ENCODE measurements at places on chromosomes 13 and 19.

GRCh38 chr13:102589301-102589822 lies 7.4 kb upstream of the TPP2 start:
- DNase-seq = no peak

- peak; percentile 78 for DNase-seq
Observed at GRCh38 chr13:114119196-114119595, 13.2 kb downstream of the RASA3 start.

GRCh38 chr19:18878858-18879578 lies 16.9 kb downstream of the CERS1 start:
- no peak for DNase-seq

DNA sequence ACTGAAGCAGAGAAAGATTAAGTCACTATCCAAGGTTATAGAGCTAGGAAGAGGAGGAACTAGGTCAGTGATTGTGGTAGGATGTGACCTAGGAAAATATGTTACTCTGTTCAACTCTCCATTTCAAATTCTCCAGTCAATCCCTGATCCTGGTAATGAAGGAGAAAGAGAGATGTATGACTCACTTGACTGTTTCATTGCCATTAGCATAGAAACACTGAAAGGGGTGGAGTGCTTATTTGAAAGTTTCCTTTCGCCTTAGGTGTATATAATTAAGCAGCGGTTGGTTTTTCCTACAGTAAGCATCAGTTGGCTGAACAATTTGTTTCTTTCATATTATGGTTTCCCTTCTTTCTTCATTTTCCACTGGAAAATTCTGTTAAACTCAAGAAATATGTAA lies 198.1 kb upstream of the CSNK1A1L start:
- no peak for DNase-seq

DNA sequence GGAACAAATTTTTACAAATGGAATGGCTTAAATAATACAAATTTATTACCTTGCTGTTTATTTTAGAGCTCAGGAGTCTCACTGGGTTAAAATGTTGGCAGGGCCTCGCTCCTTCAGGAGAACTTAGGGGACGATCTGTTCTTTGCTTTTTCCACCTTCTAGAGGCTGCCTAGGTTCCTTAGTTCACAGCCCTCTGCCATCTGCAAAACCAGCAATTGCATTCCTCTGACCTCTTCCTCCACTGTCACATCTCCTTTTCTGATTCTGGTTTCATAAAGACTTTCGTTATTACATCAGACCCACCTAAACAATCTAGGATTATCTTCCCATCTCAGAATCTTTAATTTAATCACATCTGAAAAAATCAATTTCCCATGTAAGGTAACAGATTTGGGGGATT lies 249.6 kb upstream of the SPRY2 start:
- no peak for DNase-seq

DNA sequence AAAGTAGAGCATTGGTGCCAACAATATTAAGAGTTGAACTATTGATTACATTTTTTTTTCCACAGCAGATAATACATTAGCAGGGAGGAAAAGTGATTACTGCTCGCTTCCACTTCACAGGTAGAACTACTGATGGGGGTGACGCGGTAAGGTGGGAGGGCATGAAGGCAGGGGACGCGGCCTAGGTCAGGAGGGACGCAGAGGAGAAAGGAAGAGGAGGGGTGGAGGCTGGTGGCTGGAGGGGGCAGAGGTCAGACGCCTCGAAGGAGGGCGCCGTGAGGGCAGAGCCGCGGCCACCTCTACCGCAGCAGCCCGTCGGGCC lies 287 bp upstream of the B3GLCT start:
- no peak for DNase-seq

- no peak for DNase-seq
Observed at GRCh38 chr13:33863188-33863789, 45.3 kb downstream of the RFC3 start.

DNA sequence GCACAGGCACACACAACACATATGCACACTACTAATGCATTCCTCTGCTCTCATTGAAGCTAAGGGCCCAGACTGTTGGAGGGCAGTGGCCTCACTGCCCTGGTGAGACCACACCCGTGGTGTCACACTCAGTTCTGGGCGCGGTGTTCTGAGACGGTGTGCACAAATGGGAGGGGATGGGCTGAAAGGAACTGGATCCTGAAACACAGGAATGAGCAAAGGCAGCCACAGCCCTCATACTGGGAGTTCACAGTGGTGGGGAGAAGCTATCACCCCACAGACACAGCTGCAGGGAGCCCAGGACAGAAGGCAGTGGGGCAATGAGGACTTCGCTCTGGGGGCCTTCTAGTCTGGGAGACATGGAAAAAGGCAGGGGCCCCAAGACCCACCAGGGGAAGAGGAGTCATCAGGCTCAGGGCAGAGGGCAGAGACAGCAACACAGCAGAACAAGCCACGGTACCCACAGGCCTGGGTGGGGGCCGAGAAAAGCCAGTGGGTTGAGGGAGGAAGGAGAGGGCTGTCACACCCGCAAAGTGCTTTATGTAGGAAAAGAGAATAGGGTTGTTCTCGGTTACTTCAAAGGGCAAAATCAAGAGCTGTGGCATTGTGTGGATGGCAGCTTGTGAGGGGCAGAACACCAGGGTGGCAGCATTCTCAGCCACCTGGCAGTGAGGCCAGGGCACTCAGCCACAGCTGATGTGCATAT lies 75.4 kb upstream of the GPR183 start:
- DNase-seq = no peak

DNA sequence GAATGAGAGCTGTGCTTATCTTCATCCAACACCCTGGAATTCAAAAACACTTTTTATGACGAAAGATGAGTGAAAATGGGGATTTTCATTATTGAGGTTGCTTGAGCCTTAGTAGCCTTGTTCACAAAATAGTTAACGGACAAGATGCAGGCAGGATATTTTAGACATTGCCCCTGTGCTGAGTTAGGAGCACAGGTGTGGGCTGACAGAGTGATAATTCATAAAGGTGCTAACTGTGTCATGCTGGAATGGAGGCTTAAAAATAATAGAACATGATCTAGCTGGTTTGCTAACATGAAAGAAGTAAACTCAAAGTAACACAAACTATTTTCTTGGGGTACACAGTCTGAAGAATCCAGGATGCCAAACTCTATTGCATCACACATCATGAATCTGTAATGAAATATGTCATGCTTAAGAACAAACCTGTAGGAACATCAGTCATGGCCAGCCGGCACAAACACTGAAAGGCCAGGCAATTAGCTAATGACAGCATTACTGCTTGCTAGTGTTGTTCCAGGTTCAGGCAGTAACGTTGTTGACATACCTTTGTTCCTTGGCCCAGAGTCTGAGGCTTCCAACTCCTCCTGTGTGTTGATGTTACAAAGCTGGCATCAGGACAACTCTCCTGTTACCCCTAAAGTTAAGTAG lies 55.3 kb downstream of the FRY start:
- DNase-seq = no peak

DNA sequence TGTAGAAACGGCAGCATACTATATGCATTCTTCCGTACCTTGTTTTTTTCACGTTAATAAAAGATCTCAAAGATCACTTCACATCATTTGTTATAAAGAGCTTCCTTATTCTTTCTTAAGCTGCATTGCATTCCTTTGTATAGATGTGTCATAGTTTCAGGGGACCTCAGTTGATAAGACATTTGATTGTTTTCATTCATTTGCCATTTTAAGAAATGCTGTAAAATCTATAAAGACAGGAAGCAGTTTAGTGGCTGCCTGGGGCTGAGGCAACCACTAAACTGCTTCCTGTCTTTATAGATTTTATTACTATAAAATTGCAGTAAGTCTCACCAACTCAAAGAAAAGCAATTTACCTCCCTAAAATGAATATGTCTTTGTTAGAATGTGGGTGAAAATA lies 59.4 kb downstream of the ZDHHC20 start:
- DNase-seq = no peak

- no peak for DNase-seq
Observed at GRCh38 chr19:9971166-9971897, 35.0 kb upstream of the OLFM2 start.

DNA sequence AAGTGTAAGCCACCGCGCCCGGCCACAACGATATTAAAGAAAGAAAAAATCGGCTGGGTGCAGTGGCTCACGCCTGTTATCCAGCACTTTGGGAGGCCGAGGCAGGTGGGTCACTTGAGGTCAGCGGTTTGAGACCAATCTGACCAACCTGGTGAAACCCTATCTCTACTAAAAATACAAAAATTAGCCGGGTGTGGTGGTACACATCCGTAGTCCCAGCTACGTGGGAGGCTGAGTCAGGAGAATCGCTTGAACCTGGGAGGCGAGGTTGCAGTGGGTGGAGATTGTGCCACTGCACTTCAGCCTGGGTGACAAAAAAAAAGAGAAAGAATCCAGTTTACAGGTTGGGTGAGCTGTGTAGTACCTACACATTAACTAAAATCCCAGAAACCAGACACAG lies 99.9 kb upstream of the CACNA1A start:
- DNase-seq = no peak

DNA sequence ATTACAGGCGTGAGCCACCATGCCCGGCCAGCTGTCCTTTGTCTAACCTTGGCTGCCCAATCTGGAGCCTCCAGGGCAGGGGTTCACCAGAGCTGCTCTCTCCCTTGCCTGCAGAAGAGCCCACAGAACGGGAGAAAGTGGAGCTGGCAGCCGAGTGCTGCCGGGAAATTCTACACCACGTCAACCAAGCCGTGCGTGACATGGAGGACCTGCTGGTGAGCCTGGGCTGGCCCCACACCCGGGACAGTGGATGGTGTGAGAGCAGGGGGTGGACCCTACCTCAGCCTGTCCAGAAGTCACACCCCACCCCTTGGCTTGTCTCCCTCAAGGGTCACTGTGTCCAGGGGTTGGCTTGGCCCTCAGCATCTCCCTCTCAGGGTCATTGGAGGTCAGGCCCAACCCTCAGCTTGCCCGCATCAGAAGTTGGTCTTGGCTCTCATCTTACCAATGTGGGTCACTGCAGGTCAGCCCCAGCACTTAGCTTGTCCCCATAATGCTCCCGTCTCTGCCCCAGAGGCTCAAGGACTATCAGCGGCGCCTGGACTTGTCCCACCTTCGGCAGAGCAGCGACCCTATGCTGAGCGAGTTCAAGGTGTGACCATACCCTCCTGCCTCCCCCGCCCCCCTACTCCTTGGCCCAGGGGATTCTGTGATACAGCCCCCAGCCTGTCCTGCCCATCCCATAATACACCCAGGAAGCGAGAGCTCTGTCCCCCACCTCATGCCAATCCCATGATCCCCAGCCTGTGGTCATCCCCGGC lies 20.4 kb downstream of the ARHGEF1 start:
- DNase-seq = no peak

DNA sequence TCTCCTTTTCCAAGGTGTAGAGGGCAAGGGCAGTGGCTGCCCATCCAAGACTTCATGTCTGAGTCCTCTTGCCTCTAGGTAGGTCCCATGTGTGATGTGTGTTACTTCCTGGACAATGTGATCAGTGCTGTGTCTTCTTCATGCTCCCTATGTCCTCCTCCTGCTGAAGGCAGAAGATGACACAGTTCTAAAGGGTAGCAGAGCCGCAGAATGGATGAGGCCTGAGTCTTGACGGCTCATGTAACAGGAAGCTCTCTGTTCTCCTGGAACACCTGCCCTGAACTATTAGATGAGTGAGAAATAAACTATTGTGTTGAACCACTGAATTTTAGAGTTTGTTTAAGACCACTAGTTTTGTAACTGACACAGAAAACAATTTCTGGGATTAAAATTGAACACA lies 165.9 kb downstream of the NDFIP2 start:
- DNase-seq = no peak

All from GM04504 (cell line).